AG09309 (cell line): ENCODE measurements at places on chromosomes 7 and 10.

GRCh38 chr10:46296641-46297141 lies 9.9 kb downstream of the ANTXRL start:
- DNase-seq = no peak

GRCh38 chr7:94418851-94419250 lies 24.2 kb downstream of the COL1A2 start:
- DNase-seq = no peak

DNA sequence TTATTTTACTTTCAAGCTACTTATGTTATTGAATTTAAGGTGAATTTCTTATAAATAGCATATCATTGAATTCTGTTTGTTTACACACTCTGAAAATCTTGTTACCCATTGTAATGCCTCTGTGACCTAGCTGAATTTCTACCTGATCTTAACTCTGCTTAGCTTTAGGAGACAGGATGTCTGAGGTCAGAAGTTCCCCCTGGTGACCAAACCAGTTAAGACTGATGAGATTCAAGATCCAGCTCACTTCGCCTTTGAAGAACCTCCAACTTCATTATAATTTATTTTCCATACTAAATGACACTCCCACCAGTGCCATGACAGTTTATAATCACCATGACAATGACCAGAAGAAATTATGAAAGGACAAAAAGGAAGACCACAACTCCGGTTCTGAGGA lies 213.4 kb upstream of the CDC14C start:
- no peak for DNase-seq

- no peak for DNase-seq
Measured at GRCh38 chr10:104433669-104434068, 80.0 kb downstream of the CFAP58 start.

- no peak for DNase-seq
Measured at GRCh38 chr10:69897432-69897831, 95.7 kb downstream of the COL13A1 start.
